ENCODE measurements at places on chromosomes 1 and 21.

DNA sequence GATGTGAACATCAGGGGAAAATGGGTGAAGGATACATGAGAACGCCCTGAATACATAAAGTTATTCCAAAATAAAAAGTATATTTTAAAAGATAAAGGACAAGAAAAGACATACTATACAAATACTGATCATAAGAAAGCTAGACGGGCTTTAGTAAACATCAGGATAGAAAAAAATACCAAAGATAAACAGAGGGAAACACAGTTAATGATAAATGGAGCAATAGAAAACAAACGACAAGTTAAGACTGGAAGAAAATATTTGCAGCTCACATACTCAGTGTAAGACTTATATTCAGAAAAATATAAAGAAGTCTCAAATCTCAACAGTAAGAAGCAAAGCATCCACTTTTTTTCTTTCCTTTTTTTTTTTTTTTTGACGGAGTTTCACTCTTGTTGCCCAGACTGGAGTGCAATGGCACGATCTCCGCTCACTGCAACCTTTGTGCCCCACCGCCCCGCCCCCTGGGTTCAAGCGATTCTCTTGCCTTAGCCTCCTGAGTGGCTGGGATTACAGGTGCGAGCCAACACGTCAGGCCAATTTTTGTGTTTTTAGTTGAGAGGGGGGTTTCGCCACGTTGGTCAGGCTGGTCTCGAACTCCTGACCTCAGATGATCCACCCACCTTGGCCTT lies 94.8 kb downstream of the OMA1 start:
- no peak for DNase-seq

DNA sequence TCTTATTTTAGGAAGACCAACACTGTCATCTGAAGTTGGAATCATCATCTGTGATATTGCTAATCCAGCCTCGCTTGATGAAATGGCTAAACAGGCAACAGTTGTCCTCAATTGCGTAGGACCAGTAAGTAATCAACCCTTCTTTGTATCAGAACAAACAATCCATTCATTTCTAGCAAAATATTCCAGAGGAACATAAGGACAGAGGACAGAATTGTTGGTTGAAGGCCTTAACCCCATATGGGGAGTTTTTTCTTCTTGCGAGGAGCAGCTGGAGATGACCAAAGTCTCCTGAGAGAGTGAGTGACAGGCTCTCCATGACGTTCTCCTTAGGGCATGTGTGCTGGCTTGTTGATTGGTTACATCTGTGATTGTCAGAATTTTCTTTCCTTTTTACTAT lies 2.7 kb downstream of the SCCPDH start:
- no peak for DNase-seq

- peak; percentile 76 for DNase-seq
Observed at GRCh38 chr1:87335175-87335884, 6.7 kb downstream of the LMO4 start.

DNA sequence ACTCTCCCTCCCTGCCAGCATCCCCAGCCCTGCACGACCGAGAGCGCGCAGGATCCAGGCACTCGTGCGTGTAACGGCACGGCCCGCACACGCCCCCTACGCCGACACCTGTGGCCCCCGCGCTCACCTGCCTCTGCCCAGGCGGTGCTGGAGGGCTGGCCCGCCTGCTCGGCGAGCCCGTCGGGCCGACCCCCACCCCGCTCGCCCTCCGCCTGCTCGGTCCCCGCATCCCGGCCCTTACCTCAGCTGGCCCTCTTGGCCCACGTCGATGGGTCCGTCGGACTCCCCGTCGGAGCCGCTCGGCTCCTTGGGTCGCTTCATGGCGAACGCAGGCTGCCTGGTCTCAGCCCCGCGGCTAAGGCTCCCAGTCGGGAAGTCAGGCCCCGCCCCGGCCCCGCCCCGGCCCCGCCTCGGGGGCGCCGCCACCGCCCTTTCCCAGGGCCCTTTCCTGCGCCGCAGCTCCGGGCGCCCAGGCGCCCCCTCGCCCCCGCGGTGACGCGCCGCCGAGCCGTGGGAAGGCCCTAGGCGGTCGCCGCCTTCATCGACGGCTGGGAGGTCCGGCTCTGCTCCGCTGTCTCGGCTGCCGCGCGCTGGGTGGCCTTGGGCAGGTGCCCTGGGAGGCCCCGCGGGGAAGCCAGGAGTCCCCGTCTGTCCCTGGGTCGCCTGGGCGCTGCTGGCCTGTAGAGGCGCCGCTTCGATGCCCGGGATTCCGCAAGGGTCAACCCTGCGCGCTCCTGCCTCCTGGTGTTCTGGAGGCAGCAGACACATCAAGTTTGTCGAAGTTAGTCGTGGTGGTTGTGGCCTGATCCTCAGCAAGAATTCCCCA lies at the start of gene HEYL:
HEYL (minus strand) TSS at position 339 of the 826 bp plus-strand sequence; CDS start at position 321, 18 bp downstream.
- peak; percentile 97 for DNase-seq

DNA sequence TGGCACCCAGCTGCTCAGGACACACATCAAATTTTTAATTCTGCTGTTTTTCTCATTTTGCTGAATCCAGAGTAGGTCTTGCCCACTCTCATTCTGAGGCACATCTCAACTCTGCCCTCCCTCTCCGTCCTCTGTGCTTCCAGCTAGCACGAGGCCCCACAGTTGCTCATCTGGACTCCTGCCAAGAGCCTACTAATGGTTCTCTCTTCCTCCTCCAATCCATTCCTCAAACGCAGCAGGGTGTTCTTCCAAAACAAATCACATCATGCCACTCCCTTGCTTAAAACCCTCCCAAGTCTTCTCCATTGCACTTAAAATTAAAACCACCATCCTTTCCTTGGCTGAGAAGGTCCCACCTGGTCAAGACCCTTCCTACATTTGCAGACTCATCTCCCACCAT lies 49.8 kb upstream of the SCAF4 start:
- DNase-seq = peak; percentile 27

All from NCI-H2029 (cell line).